Bronchial epithelial cell (primary cell): ENCODE measurements at places on chromosomes 16 and 17.

DNA sequence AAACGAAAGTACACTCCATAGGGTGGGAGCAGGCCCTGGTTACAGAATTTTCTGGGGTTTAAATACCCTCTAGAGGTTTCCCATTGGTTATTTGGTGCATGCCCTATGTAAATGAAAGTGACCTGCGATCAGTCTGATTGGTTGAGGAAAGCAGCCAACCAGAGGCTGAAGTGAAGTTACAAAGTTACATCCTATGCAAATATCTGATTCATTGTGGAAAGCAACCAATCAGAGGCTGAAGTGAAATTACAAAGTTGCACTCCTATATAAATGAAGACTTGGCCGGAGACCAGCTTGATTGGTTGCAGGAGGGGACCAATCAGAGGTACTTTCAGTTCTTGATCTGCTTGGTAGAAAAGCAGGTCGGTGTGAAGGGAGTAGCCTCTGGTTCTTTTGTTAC, 24.4 kb downstream of the NAA60 start:
- DNase-seq = peak; percentile 46

DNA sequence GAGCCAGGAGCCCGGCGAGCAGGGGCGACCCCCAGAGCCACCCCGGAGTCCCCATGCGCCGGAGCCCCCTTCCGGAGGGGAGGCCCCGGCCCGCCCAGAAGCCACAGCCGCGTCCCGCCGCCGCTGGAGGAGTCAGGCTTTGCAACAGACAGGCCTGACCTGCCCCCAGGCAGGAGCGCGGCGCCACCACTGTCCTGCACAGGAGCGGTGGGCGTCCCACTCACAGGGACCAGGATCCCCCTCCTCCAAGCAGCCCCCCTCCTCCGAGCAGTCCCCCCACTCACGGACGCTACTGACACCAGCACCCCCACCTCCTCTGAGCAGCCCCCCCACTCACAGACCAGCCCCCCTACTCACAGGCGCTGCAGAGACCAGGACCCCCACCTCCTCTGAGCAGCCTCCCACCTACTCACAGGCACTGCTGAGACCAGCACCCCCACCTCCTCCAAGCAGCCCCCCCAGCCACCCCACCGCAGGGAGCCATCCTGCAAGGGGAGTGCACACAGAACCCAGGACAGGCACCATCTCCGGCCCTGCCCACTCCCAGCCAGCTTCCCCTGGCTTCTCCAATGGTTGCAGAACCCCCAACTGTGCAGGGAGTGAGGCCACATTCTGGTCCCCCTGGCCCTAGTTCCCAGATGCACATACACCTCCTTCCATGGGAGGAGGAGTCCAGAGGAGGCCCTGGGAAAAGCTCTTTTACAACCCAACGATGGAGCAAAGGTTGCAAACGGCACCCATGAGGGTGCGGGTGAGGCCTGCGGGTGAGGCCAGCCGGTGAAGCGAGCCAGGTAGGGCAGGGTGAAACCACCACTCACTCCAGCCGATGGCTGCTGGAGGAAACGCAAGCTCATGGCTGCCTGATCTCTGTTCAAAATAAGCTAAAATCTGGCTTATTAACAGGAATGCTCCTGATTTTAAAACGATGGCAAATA, 69.9 kb downstream of the ABR start:
- no peak for DNase-seq

GRCh38 chr16:62353355-62353754, 317.1 kb upstream of the CDH8 start:
- no peak for DNase-seq

DNA sequence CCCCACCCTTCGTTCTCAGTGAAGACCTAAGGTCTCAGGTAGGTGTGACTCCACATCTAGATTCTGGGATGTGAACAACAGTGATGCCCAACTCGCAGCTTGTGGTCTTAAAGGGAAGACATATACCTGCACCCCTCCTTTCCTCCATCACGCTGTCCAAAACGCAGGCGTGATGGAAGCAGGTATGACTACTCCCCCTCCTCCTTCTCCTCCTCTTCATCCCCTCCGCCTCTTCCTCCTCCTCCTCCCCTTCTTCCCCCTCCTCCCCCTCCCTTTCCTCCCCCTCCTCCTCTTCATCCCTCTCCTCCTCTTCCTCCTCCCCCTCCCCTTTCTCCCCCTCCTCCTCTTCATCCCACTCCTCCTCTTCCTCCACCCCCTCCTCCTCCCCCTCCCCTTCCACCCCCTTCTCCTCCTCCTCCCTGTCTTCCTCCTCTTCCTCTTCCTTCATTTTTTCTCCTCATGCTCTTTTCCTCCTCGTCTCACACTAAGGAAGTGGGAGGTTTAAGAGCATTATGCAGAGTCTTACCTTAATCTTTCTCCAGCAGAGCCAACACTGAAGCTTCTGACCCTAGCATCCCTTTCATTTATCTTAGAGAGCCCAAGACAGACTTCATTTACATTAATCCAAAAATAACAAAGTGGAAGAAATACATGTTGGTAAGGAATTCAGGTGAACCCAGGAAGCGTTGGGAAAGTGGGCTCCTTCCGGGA, 352.5 kb downstream of the FOXL1 start:
- DNase-seq = no peak

- DNase-seq = peak; percentile 36
Observed at GRCh38 chr16:66473654-66474519, 46.8 kb downstream of the BEAN1 start.

- DNase-seq = no peak
Observed at GRCh38 chr17:43660816-43661493, 767 bp downstream of the MEOX1 start.

DNA sequence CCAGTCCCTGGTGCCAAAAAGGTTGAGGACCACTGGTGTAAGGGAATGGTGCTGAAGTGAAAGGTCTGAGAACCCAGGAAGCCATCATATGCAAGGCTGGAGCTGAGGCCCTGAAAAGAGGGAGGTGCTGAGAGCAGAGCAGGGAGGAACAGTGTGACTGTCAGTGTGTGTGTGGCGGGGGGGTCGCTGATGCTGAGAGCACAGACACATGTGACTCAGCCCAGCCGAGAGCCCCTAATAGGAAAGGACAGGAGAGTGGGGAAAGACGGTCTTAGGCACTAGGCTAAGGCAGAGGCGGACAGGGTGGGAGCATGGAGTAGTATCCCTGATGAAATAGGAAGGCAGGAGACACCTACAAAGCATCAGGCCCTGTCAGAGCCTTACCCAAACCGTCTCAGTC, 1.2 kb downstream of the B9D1 start:
- DNase-seq = no peak

DNA sequence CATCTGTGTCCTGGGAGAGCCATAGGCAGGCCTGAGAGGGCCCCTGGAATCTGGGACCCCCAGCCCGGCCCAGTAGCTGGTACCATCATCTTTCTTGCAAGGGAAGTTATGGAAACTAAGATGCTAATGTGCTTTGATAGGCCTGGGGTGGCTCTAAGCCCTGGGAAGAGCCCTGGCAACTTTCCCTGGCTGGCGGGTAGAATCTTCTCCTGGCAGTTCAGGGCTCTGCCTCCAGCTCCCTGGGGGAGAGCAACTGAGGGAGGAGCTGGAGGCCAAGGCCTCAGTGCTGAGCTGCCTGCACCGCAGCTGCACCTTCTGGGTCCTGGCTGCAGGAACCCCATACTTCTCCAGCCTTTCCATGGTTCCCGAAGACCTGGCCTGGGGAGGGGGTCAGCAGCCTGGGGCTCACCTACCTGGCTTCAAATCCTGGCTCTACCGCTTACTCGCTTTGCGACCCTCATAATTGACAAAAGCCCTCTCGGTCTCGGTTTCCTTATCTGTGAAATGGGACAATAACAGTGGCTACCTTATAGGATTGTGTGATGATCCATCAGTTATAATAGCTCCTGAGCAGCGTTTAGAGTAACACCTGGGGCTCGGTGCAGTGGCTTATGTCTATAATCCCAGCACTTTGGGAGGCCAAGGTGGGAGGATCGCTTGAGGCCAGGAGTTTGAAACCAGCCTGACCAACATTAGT, 333.7 kb downstream of the SEC14L1 start:
- no peak for DNase-seq

DNA sequence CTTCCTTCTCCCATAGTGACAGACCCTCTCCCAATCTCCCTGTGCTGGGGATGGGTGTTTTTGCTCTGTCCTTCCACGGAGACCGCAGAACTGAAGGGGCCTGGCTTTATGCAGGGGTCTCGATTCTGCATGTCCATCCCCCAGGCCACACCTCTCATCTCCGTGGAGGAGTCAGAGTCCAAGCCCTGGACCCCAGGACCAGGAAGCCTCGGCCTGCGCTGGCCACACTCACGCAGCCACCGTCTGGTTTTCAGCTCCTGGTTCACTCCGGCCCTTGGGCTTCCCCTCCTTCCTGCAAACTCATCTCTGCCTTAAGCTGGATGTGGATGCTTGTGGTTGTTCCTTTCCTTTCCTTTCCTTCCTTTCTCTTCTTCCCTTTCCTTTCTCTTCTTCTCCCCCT, 90.8 kb downstream of the MGAT5B start:
- DNase-seq = no peak

- DNase-seq = no peak
Observed at GRCh38 chr16:72024862-72025382, 16.4 kb downstream of the DHODH start.

- peak; percentile 38 for DNase-seq
Observed at GRCh38 chr16:50393858-50394802, 25.3 kb upstream of the BRD7 start.

DNA sequence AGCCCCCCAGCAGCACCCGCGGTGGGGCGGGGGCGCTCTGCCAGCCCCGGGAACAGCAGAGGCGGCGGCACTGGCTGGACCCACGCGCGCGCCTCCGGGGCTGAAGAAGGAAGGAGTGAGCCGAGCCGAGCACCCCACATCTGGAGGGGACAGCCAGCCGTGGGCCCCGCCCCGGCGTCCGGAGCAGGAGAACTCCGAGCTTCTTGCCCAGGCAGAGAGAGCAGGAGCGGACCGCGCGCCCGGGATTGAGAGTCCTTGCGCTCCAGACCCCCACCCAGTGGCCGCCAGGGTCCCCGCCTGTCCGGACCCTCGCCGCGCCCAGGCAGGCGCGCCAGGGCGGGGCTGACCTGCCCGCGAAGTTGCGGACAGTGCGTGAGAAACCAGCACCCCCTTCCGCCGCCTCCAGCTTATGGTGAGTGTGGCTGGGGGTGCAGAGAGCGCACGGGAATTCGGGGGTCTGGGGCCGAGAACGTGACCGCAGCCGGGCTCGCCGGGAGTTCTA, 921.9 kb upstream of the EEF2KMT start:
- no peak for DNase-seq

DNA sequence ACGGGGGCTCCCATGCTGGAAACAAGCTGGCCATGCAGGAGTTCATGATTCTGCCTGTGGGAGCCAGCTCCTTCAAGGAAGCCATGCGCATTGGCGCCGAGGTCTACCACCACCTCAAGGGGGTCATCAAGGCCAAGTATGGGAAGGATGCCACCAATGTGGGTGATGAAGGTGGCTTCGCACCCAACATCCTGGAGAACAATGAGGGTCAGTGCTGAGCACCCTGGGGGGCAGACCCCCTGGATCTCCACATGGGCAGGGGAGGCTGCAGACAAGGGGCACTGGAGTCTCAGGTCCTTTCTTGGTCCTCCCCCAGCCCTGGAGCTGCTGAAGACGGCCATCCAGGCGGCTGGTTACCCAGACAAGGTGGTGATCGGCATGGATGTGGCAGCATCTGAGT, 4.2 kb downstream of the ENO3 start:
- no peak for DNase-seq

DNA sequence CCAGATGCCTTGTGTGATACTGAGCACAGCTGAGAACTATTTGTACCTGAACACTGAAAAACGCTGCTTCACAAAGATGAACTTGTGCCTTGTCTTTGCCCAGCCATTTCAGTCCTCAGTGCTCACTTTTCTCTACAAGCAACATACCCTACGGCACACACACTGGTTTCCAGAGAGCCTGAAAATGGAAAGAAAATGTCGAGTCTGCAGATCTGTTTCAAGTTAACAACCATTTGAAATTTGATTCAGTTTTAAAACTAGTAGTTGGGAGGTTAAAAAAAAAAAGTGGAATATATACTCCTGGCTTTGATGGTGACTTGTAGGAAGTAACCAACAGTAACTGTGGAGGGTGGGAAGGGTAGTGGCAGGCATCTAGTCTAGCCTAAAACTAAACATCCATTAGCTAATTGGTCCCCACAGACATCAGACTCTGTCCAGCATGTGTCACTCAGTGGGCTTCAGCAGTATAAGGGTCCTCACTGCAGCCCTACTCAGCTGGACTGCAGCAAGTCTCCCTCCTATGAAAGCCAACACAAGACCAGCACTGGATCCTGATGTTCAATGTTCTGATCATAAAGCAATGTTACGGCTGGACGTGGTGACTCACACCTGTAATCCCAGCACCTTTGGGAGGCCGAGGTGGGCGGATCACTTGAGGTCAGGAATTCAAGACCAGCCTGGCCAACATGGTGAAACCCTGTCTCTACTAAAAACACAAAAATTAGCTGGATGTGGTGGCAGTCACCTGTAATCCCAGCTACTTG, 27.1 kb downstream of the ERN1 start:
- DNase-seq = no peak

DNA sequence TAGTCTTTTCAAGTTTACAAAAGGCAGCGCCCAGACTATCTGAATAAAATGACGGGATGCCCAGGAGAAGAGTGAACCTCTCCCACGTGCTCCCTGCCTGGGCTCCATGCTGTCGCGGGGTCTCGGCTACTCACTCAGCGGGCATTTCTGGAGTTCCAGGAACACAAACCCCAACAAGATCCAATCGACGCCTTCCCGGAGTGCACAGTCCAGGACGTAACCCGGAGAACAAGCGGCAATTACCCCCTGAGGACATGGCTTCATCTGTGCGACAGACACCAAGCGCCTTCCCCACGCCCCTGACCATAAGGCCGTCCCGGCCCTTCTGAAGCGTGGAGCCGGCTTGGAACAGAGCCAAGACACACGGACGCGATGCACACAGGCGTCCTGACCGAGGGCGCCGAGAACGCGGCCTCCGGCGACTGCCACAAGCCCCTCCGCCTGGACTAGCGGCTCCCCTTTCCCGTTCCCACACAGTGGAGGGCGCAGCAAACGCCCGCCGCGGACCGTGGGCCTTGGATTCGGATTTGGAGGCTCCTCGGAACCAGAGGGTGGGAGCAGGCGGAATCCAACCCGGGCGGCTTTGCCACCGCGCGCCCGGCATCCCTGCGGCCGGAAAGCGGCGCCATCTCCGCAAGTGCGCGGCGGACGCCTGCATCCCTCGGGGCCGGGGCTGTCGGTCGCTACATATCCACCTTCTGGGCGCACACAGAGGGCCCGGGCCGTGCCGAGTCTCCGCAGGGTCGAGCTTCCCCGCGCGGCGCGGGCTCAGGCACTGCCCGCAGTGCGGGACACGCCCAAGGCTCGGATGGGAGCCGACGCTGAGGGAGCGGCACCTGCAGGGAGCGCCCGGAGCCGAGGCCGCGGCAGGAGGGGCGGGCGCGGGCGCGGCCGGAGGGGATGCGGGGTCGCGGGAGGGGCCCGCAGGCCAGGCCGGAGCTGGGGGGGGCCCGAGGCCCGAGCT, 725 bp downstream of the ABCA3 start:
- DNase-seq = no peak

DNA sequence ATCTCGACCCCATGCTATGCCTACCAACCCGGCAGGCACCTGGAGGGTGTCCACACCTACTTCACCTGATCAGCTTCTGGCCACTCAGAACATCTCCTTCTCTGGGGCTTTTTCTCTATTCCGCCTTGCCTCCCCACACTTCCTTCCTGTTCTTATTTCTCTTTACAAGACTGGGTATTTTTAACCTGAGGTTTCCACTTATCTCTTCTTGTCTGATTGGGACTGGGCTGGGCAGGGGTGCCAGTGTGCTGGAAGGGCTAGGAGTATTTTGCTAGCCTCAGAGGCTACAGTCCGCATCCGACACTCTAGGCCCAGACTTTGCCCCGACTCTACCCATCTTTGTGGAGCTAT, 26.2 kb upstream of the ZNF652 start:
- DNase-seq = no peak

GRCh38 chr16:81799138-81799504, 20.0 kb downstream of the PLCG2 start:
- DNase-seq = no peak
